ENCODE measurements at places on chromosomes 1 and 21.

GRCh38 chr1:6152181-6152580 is 27.9 kb downstream of the CHD5 start:
- DNase-seq: no peak

- no peak for DNase-seq
These were observed 6.1 kb upstream of the LYPLA2 start for GRCh38 chr1:23784846-23785245.

- DNase-seq: no peak
These were observed 18.5 kb downstream of the NTMT2 start for GRCh38 chr1:170164103-170164763.

GRCh38 chr1:115306146-115306545 is 31.9 kb downstream of the NGF start:
- DNase-seq: no peak

GRCh38 chr1:64537942-64538341 is 68.0 kb downstream of the CACHD1 start:
- DNase-seq: no peak

GRCh38 chr1:247043406-247043805 is 35.2 kb downstream of the ZNF670 start:
- no peak for DNase-seq

GRCh38 chr1:2322581-2323211 is 68.7 kb downstream of the MORN1 start:
- no peak for DNase-seq

DNA sequence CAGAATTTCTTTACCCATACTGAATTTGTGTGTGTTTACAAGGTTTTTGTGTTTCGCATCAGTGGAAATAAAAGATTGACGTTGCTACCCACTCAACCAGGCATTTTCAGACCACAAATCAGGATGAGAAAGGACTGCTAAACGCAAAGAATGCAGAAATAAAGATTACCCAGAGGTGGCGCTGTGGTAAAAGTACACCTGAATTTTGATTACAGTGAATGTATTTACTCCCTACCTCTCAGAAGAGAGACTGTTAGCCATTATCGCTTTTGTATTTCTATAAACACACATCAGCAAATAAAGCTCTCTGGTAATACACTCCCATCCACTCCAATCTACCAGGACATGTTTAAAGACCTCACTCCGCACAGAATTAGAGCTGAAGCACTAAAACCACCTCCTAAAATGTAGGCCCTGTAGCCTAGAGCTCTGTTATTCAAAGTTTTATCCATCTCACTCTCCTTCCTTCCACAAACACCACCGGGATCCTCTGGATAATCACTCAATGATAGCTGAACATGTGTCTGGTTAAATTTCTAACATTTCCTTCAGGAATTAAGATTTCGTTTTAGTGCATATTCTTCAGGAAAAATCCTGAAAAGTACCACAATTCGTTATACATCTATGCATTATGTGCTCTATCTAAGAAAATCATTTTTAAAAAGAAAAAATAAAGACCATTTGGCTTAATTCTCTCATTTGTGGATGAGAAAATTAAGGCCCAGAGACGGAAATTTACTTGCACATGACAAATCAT is 2.5 kb upstream of the LMO4 start:
- peak; percentile 35 for DNase-seq

GRCh38 chr1:115436596-115436995 is 98.5 kb upstream of the NGF start:
- DNase-seq: no peak

GRCh38 chr1:168163670-168164069 is 15.1 kb upstream of the TIPRL start:
- no peak for DNase-seq

- no peak for DNase-seq
These were observed 308.8 kb downstream of the NPHP4 start for GRCh38 chr1:5683446-5683845.

- no peak for DNase-seq
These were observed 31.8 kb downstream of the KIF1B start for GRCh38 chr1:10242135-10242534.

DNA sequence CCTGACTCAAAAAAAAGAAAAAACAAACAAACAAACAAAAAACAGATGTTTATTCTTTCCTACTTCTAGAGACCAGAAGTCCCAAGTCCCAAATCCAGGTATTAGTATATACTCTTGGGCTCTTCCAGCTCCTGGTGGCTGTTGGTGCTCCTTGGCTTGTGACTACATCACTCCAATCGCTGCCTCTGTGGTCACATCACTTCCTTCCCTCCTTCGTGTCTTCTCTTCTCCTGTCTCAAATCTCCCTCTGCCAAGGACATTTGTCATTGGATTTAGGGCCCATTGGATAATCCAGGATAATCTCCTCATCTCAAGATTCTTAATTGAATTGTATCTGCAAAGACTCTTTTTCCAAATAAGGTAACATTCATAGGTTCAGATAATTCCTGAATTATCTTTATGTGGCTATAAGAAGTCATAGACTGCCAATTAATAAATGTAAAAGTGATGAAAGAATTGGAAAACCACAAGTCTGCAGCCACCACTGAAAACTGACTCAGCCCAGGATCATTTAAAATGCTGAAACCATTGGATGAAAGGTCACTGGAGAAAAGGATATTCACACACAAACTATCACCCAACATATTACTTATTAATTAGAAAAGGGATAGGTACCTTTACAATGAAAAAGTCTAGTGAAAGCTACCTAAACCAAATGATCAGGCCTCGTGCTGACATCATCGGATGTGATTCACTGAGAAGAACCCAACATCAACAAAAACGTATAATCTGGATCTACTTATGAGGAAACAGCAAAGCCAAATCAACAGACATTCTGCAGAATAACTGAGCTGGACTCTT is 67.1 kb downstream of the ZNF281 start:
- DNase-seq: no peak

DNA sequence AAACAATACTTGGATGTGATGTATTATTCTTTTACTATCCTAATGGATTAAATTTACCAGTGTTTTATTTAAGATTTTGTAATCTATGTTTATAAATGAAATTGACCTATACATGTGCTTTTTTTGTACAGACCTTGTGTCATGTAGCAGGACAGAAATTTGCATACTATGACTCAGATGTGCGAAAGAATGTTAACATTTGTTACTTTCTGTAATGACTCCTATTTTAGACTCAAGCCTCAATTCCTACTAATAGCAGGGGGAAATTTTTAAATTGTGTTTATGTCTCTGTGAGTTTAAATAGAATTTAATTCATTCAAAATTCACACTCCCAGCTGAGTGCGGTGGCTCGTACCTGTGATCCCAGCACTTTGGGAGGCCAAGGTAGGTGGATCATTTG is 21.8 kb upstream of the RIMKLA start:
- DNase-seq: no peak

GRCh38 chr1:5109633-5110032 is 455.2 kb downstream of the AJAP1 start:
- DNase-seq: no peak
